Left cardiac atrium (tissue), 4 donors: ENCODE measurements at places on chromosomes 3 and 15. TPM values are rescaled to one million over a fixed set of nuclear protein-coding genes. Genes with fewer than 3 reads are reported as not detected.

DNA sequence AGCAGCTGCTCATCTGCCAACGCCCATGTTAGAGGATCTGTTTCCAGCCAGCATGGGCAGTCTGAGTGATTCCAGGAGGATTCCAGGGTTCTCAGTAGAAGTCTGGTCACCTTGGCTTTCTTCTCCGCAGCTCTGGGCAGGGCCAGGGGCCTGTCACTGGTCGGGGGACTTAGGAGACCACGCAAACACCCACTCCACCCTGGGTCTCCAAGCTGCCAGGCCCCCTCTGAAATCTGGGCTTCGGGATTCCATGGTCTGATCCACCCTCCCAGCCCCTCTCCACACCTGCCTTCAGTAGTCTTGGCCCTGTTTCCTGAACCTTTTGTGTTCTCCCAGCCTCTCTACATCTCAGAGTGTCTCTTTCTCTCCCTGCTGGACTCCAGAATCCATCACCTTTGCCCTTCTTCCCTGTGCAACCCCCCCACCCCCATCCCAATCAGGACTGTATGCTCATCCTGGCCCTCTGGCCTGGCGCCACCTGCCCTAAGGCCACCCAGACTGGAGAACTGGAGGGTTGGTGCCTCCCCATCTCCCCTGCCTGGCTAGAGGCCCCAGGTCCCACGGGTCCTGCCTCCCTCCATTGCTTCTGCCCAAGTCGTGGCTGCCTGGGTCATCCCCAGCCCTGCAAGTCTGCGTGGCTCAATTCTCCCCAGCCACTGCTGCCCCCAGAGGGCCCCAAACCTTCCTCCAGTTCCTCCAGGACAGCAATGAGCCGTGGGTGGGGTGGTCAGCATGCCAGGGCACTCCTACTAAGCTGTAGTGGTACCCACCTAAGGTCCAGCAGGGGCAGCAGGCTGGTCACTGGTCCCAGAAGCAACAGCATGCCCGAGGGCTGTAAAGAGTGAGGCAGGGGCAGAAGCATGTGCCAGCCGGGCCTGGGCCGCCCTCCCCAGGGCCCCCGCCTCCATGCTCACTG lies 102.8 kb downstream of the TBC1D2B start:
- DNase-seq, result no peak

The MAGI1 gene
- total RNA-seq, result 27.7 TPM

GRCh38 chr15:73617913-73618312 lies 15.3 kb downstream of the NPTN start:
- DNase-seq, result no peak

The PPP1R14D gene
- not detected for total RNA-seq

DNA sequence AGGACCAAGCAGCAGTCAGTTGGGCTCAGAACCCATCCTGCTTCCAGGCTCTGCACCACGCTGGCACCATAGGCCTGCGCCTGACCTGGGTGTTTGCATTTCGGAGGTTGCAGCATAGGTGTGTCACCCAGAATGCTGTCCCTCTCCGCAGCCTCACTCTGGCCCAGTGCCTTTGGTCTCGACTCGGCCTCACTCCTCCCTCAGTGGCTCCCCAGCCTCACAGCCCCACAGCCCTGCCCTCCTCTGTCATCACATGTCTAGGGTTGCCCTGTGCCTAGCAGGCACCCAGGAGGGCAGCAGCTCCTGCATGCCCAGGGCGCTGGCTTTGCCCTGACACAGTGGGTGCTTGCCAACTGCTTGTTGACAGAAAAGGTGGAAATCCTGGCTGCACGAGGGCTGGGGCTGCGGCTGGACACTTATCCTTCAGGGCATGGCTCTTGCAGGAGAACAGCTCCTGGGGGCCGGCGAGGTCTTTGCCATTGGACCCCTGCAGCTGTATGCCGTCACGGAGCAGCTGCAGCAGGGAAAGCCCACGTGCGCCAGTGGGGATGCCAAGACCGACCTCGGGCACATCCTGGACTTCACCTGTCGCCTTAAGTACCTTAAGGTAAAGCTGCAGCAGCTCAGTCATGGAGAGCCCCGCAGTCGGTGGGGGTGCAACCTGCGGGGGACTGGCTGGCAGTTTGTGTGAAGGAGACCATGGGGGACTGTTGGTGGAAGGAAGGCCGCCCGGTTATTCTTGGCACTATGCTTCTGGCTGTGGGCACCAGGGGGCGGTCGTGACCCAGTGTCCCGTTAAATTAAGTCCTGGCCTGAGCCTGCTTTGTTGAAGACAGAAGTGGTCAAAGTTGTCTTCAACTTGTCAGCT lies 16.2 kb downstream of the NISCH start:
- DNase-seq, result peak; percentile 82

The GRK7 gene
- not detected for total RNA-seq

DNA sequence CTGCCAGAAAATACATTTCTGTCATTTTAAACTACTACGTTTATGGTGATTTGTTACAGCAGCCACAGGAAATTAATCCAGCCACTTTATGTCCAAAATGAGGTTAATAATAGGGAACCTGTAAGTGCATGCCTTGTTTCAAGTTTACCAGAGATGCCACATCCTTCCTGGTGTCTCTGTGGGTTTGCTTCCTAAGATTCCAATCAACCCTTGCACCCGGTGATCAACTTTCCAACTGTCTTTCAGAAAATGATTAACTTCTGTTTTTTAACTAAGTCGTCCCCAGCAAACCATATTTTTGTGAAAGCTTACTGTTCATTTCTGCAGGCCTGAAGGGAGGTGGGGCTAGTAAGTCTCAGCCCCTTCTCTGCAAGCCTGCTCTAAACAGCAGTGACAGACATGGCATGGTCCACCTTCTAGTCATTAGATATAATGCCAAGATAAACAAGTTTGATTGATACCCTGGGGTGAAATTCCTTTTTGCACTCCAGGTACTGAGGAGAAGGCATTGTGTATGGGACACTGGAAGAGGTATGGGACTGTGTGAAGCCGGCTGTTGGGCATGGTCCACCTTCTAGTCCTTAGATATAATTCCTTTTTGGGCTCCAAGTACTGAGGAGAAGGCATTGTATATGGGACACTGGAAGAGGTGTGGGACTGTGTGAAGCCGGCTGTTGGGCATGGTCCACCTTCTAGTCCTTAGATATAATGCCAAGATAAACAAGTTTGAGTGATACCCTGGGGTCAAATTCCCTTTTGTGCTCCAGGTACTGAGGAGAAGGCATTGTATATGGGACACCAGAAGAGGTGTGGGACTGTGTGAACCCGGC lies 11.1 kb upstream of the TMC3 start:
- DNase-seq, result no peak

DNA sequence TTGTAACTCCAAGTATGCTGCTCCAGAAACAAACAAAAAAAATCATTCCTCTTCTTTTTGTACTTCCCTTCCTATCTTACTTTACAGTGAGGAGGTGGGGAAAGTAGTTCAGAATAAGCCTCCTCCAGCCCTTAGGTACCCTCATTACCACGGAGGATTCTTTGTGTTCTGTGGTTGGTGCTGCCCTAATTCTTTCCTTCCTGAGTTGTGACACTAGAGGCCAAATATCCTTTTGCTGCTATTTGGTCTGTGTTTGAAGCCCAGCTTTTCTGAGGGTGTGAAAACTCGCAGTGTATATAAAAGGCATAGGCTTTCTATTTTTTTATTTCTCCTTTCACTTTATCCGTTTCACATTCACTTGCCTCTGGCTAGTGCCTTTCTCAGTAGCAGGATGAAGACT lies 98.2 kb downstream of the HHLA2 start:
- DNase-seq, result no peak

The TFG gene
- total RNA-seq, result 86.5 TPM

GRCh38 chr15:65344214-65344913 lies 33.4 kb downstream of the IGDCC3 start:
- no peak for DNase-seq

- no peak for DNase-seq
Measured at GRCh38 chr15:79881668-79882067, 15.1 kb downstream of the MTHFS start.

DNA sequence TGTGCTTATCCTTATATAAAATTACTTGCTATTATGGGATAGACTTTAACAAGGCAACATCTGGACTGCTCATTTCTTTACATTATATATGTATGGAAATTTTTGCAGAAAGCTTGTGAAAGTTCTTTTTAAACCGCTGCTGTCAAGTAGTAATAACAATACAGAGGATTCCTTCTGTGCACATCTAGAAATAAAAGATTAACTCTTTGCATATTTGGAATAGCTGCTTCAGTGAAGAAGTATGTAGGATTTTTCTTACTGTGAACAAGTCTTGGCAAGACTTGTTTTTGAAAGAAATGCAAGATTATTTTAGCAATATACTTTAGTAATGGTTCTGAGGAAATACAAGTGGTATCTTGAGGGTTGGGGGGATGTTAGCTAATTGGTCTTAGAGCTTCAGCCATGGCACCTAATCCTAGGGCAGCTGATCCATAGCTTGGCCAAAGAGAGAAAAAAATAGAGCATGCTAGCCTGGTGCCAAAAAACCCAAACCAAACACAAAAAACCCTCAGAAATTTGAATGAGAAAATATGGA lies 4.3 kb downstream of the PRKCI start:
- DNase-seq, result no peak

DNA sequence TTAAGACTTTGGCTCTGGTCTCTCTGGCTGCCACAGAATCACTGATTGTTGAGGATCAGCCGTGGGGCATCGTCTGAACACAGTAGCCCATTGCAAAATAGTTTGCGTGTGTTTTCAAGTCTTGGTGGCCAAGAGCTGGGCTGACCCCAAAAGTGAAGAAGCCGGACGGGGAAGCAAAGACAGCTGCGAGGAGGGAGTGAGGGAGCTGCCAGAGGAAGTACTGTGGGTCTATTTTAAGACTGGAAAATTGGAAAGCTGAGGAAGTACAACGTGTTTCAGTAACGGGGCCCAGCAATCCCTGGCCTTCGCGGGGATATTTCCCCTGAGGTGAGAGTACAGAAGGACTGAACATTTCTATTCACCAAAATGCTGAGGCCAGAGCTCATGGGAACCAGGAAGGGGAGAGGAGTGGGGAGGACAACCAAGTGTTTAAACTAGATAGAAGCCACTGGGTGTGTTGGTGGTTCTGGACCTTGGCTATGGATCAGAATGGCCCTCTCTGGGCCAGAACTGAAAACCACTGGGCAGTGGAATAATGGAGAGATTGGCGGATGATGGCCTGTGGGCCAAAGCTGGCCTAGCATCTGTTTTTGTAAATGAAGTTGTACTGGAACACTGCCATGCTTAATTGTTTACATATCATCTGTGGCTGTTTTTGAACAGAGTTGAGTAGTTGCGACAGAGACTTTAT lies 34.1 kb upstream of the LIMD1 start:
- peak; percentile 77 for DNase-seq

DNA sequence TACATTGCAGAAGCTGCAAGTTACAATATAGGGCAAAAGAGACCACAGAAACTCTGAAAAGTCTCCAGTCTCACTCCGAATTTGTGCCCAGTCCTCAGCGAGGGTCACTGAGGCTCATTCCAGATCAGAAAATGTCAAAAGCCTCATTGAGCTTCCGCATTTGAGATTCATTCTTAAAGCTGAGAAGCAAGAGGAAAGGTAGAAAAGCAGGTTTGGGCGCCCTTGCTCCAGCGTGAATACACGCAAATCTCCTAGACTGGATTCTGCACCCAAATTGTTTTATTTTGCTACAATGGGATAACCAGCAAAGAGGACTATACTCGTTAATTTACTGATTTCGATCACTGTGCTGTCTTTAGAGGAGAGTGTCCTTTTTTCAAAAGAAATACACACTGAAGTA lies 212.2 kb downstream of the STT3B start:
- no peak for DNase-seq

- DNase-seq, result no peak
Measured at GRCh38 chr3:1191026-1191425, 98.2 kb downstream of the CNTN6 start.

The TRIM71 gene
- 0.06 TPM for total RNA-seq

- no peak for DNase-seq
Measured at GRCh38 chr3:197027151-197027895, 2.3 kb downstream of the MELTF start.

DNA sequence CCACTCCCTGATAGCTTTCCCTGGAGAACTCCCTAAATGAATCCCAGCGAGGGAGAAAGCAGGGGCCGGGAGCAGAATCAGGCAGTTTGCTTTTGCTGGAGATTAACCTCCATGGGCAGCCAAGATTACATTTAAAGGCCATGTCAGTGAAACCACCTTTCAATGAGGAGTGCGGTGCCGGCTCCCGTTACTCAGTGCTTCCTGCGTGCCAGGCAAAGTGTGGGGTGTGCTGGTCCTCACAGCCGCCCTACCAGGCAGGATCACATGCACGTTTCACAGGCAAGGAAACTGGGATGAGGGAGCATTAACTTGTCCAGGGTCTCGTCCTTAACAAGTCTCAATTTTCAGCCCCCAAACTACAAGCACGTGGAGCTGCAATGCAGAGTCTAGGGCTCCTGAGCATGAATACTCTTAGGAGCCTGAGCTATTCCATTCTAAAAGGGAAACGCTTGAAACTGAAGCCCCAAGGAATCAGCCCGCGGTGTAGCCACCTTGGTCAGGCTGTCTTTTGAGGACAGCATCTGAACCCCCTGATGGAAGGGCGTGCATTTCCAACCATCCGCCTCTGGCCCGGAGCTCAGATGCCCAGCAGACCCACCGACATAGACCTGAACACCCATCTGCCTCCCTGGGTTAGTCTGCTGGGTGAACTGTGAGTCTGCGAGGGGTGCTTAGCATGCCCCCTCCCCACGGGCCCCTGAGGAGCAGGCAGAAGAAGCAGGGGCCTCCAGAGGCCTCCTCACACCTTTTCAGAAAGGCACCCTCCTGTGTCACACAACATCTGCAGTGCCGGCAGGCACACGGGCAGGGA lies 5.6 kb downstream of the IGDCC3 start:
- no peak for DNase-seq

The ISLR2 gene
- 3.9 TPM for total RNA-seq

- DNase-seq, result no peak
Measured at GRCh38 chr3:170056710-170057454, 19.1 kb downstream of the GPR160 start.

GRCh38 chr15:42191610-42192346 lies 16.3 kb downstream of the VPS39 start:
- DNase-seq, result no peak

DNA sequence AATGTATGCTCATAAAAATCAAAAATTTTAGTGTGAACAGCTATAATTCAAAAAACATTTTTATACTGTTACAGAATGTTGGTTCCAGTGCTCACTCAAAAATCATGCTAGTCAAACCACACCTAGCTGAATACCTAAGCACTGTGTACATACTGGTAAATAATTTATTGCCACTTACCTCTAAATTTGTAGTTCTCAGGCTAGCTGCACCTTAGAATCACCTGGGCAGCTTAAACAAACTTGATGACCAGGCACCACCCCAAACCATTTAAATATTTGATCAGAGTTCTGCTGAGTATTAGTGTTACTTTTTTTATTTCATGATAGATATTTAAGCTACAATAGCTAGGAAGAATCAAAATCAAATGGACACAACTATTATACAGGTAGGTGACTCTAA lies 32.3 kb upstream of the TMCO5A start:
- no peak for DNase-seq

The SI gene
- not detected for total RNA-seq

The GAP43 gene
- 3.5 TPM for total RNA-seq

DNA sequence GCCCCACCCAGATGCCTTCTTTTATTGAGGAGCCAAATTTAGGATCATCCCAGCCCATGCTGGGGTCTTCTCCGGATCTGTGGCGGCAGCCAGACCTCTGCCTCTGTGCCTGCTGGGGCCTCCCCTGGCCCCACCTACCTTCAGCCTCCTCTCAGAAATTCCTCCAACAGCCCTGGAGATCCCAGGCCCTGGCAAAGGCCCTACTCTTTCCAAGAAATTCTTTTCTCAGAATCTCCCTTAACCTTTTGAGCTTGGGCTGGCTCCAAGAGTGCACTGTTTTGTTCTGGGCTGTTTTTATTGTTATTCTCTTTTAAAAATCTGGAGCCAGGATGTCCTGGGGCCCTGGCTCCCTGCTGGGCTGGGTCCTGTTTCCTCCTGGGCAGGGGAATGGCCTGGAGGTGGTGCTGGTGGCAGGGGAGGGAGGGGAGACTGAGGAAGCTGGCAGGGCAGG lies 57.8 kb downstream of the GRIP2 start:
- DNase-seq, result peak; percentile 72
